ENCODE measurements at places on chromosomes 1 and 21.

- DNase-seq = no peak
Measured at GRCh38 chr21:27250366-27250765, 283.5 kb upstream of the ADAMTS5 start.

DNA sequence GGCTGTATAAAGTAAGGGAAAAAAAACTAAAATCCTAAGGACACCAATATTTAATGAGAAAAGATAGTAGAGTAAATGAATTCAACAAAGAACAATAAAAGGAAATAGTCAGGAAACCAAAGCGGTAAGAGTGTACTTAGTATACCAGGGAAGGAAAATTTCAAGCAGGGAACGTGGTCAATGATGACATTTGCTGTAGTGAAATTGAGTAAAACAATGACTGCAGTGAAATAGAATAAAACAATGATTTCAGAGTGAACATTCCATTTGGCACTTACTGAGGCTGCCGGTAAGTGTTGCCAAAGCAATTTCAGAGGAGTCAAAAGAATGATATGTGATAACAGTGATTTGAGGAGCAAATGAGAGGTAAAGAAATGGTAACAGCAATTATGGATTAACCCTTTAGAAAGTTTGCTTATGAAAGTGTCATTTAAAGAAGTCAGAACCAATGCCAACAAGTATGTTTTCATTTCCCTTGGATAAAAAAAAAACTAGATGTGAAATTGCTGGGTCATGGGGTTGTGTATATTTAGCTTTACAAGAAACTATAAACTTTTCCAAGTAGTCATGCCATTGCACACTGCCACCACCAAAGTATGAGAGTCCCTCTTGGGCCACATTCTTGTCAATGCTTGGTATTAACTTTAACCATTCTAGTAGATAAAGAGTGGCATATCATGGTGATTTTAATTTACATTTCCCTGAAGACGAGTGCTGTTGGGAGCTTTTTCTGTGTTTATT, 50.5 kb downstream of the VCAM1 start:
- DNase-seq = no peak

GRCh38 chr1:11071463-11072215, 11.8 kb upstream of the SRM start:
- DNase-seq = no peak

- DNase-seq = no peak
Measured at GRCh38 chr1:7379441-7379971, 391.6 kb upstream of the VAMP3 start.

GRCh38 chr1:66335859-66336640, 197.9 kb upstream of the SGIP1 start:
- peak; percentile 16 for DNase-seq

DNA sequence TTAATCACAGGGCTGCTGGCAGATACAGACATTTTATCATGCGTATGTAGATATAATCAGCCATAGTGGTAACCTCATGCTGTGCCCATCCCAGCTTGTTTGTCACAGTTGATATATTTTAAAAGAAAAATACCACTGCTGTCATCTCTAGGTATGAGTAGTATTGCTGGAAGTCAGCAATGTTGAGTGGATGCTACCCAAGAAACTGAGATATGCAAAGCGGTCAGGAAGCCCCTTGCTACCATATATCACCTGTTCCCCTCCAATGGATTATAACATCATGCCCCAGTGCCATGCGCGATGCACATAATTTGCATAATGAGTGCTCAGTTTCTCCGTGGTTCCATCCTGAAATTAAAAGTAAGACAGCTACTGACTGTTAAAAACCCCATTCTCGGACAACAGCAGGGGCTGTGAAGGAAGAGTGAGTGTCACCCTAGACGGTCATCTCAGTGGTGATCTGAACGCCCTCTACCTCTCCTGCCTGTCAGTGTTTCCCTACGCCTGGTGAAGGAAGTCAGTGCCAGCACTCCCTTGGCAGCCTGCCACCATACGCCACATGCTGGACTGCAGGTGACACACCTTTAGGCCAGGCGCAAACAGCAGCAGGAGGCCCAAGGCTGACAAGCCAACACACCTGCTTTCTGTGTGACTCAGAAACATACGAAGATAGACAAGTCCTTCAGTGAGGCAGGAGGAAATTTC, 2.7 kb downstream of the IL10RB start:
- no peak for DNase-seq

- no peak for DNase-seq
Measured at GRCh38 chr1:10958614-10959013, 53.8 kb upstream of the TARDBP start.

GRCh38 chr1:186057086-186057485, 318.0 kb downstream of the TPR start:
- no peak for DNase-seq

- no peak for DNase-seq
Measured at GRCh38 chr1:68174738-68175113, 57.6 kb downstream of the WLS start.

GRCh38 chr1:204502241-204502640, 7.6 kb upstream of the PIK3C2B start:
- DNase-seq = no peak

- DNase-seq = no peak
Measured at GRCh38 chr1:180096584-180097325, 57.9 kb upstream of the QSOX1 start.

DNA sequence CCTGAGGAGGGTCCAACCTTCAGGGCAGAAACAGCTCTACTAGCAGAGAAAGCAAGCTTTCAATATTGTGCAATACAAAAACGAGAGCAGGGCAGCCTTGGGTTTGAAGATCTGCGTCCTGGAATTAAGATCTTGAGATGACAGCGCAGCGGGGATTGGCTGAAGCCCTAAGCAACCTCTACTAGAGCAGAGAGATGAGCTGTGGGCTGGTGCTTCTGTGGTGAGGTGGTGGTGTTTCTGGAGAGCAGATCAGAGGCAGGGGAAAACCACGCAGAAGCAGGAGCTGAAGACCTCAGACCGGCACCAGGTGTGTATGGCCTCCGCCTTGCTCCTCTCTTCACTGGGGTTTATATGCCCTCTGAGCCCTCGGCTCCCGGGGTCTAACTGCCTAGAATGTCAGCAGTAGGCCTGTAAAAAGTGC, 12.5 kb downstream of the TRAF3IP3 start:
- DNase-seq = peak; percentile 52

DNA sequence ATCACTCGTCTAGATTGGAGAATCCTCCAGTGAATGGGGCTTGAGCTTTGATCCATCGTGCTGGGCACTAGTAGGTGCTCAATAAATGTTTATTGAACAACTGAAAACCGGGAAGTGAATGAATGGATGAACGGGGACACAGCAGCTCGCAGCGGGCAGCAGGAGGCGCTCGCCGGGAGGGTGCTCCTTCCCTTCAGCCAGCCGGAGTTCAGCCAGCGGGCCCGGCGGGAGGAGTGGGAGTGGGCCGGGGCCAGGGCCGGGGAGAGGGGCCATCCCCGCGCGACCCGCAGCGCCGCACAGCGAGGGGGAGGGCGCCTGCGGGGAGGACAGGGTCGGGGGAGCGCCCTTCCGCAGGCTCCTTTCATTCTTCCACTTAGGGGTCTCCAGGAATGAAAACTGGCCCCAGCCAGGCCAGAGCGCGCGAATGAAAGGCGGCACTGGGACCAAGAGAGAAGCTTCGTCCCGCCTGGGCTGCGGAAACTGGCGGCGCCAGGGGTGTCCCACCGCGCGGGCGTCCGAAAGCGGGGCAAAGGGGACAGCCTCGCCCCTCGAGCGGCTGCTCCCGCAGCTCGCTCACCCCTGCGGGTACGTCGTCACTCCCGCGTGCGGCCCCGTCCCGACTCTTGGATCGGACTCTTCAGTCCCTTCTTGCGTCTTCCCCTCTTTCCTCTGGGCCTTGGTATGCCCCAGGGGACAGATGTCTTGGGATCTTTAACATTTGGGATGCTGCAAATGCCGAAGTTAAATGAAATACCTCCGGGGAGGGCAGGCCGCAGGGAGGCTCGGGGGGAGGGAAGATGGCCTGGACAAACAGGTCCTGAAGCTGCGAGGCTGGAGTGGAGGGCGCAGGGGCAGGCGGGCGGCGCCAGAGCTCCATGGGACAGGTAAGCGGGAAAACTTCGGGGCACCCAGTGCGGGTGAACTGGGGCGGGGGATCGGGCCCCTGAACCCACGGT, 3.6 kb upstream of the INAVA start:
- DNase-seq = no peak

DNA sequence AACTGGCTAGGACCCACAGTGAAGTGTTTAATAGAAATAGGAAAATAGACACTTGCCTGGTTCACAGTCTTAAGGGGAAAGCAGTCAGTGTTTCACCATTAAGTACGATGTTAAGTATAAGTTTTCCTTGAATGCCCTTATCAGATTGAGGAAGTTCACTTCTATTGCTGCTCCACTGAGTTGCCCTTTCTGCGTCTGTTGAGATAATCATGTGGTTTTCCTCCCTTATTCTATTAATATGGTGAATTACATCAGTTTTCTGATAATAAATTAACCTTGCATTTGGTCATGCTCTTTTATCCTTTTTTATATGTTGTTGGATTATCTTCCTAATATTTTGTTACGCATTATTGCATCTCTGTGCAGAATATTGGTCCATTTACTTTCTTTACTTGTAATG, 21.4 kb downstream of the UTS2 start:
- no peak for DNase-seq

DNA sequence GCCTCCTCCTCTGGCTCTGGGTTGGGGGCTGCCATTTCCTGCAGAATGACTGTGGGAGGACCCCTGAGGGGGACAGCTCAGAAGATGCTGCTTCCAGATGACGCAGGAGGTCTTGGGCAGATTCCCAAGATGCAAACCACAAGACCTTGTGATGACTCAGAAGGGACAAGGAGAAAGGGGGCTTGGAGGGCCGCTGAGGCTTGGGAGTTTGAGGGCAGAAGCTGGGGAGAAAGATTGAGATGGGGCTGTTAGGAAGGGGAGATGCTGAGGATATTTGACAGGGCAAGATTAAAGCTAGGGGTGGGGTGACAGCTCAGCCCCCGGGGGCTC, 7.5 kb downstream of the PTPRU start:
- no peak for DNase-seq

DNA sequence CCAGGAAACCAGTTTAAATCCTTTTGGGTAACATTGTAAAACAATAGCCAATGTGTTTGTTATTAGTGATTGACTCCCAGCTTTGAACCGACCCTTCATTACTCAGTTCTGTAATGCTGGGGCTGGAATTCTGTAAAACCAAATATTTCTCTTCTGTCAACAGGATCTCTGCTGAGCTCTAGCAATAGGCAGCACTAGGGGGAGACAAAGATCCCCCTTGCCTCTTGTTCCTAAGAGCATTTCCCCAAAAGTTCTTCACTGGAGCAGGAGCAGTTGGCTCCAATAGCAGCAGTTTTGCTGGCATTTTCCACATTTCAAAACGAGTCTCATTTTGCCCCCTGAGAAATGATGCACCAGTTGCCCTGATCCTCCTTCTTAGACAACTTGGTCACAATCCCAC, 1671.1 kb downstream of the MRPL39 start:
- no peak for DNase-seq

DNA sequence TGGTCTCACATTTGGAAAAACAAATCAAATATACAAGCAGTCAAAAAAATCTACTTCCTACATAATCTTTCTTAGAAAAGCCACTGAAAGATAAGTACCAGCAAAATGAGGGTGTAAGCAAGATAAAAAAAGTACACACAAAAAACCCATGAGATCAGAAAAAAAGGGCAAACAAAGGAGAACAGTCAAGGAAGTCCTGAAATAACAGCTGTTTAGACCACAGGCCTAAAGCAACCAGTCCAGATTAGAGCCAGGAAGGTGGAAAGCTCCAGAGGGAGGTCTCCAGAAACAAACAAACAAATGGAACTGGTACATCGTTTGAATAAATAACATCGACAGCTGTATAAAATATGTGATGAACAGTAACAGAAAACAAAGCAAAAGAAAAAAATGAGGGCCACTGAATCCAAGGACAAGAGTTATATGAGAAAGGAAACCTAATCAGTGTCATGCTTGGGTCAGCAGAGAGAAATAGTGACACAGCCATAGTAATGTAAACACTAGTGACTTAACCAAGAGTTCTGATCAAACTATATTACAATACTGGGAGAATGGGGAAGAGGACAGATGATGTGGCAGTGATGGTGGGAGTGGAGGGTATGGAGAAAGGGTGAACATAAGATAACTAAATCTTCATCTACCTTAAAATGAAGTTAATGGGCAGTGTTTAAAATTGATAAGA, 67.5 kb downstream of the NVL start:
- no peak for DNase-seq

- no peak for DNase-seq
Measured at GRCh38 chr1:230728710-230729392, 14.9 kb upstream of the AGT start.

GRCh38 chr1:244163861-244164510, 112.9 kb downstream of the ZBTB18 start:
- no peak for DNase-seq

DNA sequence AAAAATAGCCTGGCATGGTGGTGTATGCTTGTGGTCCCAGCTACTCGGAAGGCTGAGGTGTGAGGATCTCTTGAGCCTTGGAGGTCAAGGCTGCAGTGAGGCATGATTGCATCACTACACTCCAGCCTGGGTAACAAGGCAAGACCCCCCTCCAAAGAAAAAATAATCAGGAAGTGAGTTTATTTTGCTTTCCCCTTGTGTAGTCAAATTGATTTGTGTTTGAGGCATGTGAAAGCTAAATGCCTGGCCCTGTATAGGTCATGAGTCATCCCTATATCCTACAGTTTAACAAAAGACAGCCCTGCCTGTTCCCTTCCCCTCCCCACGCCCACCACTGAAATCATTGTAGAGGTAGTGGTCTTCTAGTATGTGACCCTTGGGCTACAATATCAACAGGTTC, 241.4 kb upstream of the JUN start:
- no peak for DNase-seq

DNA sequence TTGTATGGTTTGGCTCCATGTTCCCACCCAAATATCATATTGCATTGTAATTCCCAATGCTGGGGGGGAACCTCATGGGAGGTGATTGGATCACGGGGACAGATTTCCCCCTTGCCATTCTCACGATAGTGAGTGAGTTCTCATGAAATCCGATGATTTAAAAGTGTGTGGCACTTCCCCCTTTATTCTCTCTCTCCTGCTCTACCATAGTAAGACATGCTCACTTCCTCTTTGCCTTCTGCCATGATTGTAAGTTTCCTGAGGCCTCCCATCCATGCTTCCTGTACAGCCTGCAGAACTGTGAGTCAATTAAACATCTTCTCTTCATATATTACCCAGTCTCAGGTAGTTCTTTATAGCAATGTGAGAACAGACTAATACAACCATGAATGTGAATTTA, 211.6 kb upstream of the NR5A2 start:
- DNase-seq = no peak

GRCh38 chr21:45001134-45002095, 61.6 kb downstream of the SLX9 start:
- no peak for DNase-seq

DNA sequence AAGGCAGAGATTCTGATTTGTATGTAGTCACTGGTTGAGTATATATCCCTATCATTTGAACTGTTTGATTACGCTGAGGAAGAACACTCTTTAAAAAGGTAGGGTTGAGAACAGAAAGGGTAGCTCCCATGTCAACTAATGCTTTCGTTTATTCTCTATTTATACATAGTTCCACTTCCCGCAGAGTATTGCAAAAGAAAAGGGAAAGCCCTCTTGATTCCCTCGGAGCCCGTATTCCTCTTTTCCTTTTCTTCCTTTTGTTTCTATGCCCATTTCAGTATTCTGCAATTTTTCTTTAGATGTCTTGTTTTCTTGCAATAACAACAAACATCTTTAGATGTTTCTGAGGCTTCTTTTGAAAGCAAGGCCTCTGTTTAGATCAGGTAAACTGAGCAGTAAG, 78.2 kb downstream of the DNTTIP2 start:
- DNase-seq = no peak

Measured in activated naive CD8-positive, alpha-beta T cell treated with anti-CD3 and anti-CD28 coated beads, Interleukin-2, amount 50 U/mL, for 16 hours (primary cell).